ENCODE measurements at places on chromosomes 13 and 19. TPM values are rescaled to one million over a fixed set of nuclear protein-coding genes. Genes with fewer than 3 reads are reported as not detected.

The TEX101 gene
- not detected for total RNA-seq

- DNase-seq, result no peak
Observed at GRCh38 chr19:15358918-15359317, 20.7 kb downstream of the AKAP8 start.

- DNase-seq, result no peak
Observed at GRCh38 chr13:75702476-75702875, 66.3 kb downstream of the LMO7 start.

DNA sequence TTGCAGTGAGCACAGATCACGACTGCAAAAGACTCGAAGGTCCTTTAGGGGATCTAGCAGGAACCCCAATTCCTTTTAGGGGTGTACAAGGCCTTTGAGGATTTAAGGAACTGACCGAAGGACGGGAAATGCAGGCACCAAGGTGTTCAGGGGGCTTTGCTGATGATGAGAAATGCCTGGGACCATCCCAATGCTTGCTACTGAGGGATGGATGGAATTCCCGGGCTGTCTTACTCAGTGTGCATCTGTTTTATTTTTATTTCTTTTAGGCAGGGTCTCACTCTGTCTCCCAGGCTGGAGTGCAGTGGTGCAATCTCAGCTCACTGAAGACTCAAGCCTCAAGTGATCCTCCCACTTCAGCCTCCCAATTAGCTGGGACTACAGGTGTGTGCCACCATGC lies 11.3 kb downstream of the PRR22 start:
- no peak for DNase-seq

DNA sequence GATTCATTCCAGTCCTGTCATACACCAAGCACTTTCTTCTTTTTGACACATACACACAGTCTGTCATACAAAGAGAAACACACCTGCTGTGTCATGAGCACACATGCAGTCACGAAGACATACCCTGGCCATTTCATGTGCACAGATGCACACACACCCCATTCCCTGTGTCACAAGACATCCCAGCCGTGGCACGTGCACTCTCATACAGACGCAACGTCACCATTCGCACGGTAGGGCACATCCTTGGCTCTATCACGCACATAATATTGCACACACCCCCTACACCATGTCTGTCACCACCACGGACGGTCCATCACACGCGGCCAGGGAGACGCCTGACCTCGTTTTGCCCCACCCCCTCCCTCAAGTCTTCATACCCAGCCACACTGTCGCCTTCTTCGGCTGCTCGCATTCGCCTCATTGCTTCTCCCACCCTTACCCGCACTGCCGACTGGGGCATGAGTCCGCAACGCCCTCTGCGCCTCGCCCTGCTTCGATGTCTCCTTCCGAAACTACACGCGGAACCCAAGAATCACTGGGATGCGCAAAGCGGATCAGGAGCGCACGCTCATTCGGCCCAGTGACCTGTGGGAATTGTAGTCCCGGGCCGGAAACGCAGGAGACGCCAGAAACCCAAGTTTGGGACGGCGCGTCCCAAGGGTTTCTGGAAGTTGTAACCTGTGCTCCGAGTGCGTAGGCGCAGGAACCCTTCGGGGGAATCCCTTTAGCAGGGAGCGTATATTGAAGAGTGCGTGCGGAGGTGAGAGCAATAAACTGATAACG lies 6.8 kb upstream of the ZNF283 start:
- DNase-seq, result no peak

- DNase-seq, result no peak
Observed at GRCh38 chr13:97124206-97124605, 97.9 kb upstream of the MBNL2 start.

DNA sequence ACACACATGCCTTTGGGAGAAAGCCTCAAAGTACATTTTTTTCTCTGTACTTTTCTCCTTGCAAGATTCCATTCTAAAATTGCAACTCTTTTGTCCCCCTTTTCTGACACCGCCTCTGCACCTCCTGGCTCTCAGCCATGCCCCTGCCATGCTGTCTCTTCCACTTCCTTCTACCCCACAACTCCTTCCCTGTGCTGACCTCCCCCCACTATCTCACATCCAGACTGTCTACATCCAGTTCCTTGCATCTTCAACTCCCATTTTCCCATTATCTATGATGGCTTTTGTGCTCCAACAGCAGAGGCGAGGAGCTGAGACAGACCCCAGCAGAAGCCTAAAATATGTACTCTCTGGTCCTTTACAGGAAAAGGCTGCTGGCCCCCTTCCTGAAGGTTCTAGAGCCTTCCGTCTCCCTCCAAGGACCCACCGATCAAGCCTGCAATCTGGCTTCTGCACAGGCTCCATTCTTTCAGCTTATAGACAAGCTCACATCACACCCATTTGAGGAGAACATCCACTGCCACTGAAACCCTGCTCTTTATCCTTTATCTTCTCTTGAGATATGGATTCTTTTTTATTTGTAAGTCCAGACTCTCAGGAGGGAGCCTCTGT lies 50.2 kb downstream of the RFX2 start:
- no peak for DNase-seq

DNA sequence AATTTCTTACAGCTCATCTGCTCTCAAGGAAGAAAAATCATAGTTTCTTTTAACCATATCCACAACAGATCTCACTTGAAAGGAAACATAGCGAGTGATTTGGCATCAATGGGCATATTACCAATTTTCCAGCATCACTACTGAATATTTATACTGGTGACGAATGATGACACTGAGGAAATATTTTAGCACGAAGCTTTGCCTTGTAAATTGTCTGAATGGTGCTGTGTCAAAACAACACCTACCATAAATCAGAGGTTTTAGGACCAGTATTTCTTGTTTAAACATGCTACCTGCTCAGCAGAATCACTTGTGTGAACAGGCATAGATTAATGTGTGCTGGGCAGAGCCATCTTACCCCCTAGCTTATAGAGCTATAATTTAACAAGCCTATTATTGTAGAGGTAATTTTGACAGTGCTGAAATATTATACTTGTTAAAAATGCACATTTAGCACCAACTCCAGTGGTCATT lies 146.8 kb downstream of the ABCC4 start:
- no peak for DNase-seq
